Mesothelial cell of epicardium (in vitro differentiated cells): ENCODE measurements at places on chromosomes 2 and 18. TPM values are rescaled to one million over a fixed set of nuclear protein-coding genes. Genes with fewer than 3 reads are reported as not detected.

DNA sequence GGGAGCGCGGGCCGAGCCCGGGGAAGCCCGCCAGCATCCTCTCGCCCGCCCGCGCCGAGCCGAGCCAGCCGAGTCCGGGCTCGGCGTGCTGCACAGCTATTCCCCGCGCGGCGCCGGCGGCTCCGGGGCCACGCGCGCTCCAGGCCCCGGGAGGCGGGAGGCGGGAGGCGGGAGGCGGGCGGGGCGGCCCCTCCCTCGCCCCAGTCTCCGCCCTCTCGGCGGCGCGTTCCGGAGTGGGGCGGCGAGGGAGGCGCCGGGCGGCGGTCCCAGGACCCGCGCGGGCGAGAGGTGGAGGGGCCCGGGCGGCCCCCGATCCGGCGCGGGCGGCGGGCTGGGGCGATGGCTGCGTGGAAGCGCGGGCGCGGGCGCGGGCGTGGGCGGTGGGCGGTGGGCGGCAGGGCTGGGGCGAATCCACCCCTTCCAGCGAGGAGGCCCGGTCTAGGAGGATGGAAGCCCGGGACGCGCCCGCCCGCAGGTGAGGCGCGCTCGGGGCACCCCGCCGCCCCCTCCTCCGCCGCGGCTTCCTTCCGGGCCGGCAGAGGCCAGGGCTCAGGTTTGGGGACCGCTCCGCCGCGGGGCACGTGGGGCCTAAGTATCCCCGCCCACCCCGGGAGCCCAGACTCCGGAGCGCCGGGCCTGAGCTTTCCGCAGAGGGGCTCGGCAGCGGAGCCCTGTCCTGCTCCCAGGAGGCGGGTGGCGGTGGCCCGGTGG is at the start of gene ADCY3:
TSS of gene ADCY3 (minus strand) at position 140 of the 711 bp plus-strand sequence. CDS start 1,250 bp downstream, outside the sequence.
- DNase-seq, result peak; percentile 64
- peak within 1 kb of the TSS; percentile 52 for H3K27ac ChIP-seq
- peaks cover 6% of the 10 kb centered on the region for H3K27me3 ChIP-seq
- peaks cover 4% of the 10 kb centered on the region for H3K36me3 ChIP-seq
- peaks cover 16% of the 10 kb centered on the region for H3K4me1 ChIP-seq
- peak within 1 kb of the TSS; percentile 69 for H3K4me3 ChIP-seq

Gene SCN7A
- total RNA-seq, result 2.2 to 2.6 TPM (median 2.5 TPM) in 3 replicates

DNA sequence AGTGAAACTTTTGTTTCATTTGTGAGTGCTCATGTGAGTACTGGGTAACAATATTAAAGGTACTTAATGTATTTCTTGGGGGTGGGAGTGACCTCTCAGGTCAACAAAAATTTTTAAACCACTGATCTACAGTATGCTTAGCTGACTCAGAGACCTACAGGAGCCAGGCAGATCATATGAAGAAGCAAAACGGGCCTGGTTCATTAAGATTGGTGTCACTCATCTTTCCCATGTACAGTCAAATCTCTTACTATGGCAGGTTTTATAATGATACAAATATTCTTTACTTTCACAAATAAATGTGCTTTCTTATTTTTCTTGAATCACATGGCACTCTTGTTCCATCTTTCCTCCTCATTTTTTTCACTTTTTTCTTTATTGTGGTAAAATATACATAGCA is 7.7 kb upstream of the TMSB10 start:
- H3K36me3 ChIP-seq, result no peaks in the 10 kb centered on the region
- H3K27me3 ChIP-seq, result peaks cover 3% of the 10 kb centered on the region
- no peak for DNase-seq
- peak overlapping the region; percentile 80 for H3K27ac ChIP-seq

Gene SCLY
- total RNA-seq, result 19.9 to 21.5 TPM (median 20.4 TPM) in 3 replicates

DNA sequence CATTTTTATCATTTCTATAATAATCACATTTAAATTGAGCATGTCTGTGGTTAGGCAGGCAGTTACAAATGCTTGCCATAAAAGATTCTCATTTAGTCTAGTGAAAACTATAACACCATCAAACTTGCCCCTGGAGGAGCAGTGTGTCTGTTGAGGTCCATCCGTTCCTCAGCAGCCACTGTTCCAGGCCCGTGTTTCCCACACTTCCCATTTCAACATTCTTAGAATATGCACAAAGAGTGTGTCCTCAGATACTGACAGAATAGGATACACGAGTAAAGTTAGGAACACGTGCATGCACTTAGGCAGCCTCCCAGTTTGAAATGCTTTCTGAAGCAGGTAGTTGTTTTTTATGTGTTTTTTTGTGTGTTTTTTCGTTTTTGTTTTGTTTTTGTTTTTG is 39.9 kb downstream of the NCK2 start:
- no peak for DNase-seq
- no peak overlapping the region for H3K27ac ChIP-seq
- H3K4me1 ChIP-seq, result peaks cover 24% of the 10 kb centered on the region

Gene REG3A
- not detected in 3 replicates for total RNA-seq
